Osteoblast (primary cell): ENCODE measurements at places on chromosomes 2 and 18. TPM values are rescaled to one million over a fixed set of nuclear protein-coding genes. Genes with fewer than 3 reads are reported as not detected.
A peak's percentile ranks its signal among the peaks of the same experiment; 100 is the strongest.

DNA sequence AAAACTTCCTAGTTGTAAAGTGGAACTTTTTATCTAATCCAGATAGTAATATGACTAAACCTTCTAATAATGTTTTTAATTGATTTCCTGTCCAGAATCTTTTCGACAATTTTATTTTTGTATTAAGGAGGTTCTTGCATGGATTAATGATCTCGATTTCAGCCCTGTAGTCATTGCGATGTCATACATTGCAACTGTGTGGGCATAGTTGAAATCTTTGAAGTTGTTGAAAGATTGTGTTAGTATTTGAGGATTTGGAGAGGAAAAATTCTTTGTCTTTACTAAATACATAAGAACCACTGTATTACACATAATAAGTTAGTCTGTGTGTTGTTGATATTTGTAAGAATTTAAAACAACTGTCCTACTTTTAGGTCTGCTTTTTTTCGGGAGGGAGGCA lies 31.1 kb downstream of the ACSL3 start:
- DNase-seq = no peak

- DNase-seq = peak; percentile 94
Measured at GRCh38 chr2:10835052-10835970, 22.7 kb upstream of the PDIA6 start.

- DNase-seq = no peak
Measured at GRCh38 chr18:35467624-35468016, 30.1 kb downstream of the INO80C start.

- no peak for DNase-seq
Measured at GRCh38 chr2:48714245-48714644, 41.3 kb downstream of the LHCGR start.

- DNase-seq = no peak
Measured at GRCh38 chr2:16406496-16407289, 258.9 kb downstream of the CYRIA start.

The MBP gene
- total RNA-seq = 1.5 and 2.2 TPM in 2 replicates

The SLC19A3 gene
- total RNA-seq = 0.29 and 0.36 TPM in 2 replicates
